NCI-H524 treated with DMSO at 0.1 percent for 48 hours (cell line): ENCODE measurements at places on chromosomes 7 and 10.

DNA sequence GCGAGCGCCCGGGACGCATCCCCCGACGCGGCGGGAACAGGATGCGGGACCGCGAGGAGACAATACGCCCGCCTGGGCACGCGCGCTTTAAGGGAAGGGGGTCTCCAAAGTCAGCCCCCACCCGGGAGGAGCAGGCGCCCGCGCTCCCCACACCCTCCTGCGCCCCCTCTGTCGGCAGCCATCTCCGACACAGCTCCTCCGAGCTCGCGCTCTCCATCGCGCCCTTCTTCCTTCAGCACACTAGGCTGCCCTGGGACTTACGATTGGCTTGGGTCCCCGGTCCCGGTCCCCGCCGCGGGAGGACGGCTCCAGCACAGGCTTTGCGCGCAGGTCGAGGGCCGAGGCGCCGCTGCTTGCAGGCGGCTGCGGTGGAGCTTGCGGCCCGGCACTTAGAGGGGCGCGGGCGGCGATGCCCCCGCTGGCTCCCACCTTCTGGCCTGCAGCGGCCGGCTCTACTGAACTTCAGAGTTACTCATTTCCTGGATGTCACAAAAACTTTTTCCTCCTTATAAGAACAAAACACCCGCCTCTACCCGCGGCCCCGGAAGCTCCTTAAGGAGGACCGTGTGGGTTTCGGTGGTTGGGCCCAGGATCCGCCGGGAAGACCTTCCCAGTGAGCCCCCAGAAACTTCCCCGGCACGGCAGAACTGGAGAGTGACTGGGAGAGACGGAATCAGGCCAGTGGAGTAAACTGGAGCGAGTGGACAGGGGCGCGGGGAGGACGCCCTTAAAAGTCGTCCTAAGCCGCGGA lies at the start of gene ITPRIP:
Gene ITPRIP, minus strand, starts transcription at position 481 of the 751 bp plus-strand sequence. CDS start 22,414 bp downstream, outside the sequence.
- no peak for DNase-seq

DNA sequence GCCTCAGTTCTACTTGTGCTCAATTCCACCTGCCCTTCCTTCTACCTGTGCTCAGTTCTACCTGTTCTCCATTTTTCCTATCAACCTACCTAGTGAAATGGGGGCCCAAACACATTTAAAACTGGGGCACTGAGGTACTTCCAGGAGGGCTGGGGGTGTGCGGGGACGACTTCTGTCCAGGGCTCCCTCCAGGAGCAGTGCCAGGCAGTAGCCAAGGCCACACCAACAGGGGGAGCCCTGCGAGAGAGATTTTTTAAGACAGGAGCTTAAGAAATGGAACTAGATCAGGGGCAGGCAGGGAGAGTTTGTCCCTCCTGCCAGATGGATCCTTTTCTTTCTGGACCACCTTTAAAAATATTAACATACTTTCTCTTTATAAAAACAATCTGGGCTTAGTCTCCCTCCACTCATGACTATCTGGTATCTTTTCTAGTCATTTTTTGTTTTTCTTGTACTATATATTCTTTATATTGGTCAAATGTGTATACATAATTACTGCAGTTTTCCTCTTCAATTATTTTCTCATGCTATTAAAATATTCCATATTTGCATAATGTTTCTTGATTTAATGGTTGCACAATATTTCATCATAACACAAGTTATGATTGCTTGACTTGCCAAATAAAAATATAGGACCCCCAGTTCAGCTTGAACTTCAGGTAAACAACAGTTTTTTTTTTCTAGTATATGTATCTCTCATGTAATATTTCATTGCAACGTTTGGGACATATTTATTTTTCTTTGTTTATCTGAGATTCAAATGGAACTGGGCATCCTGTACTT lies 47.3 kb upstream of the INSYN2A start:
- DNase-seq: no peak

DNA sequence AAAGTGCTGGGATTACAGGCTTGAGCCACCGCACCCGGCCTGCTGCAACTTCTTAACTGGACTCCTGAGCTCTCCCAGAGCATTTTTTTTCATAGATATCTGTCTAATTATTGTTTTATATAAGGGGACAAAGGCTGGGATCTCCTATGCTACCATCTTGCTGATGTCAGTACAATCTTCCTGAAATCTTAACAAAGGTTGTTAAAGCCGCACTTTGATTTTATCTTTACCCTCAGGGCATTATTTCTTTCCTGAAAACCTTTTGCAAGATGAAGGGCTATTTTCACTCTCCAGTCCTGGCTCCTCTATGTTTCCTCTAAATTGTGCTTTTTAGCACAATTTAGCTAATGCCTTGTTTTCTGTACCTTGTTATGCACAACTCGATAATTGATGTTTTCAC lies 102.9 kb downstream of the EPC1 start:
- DNase-seq: no peak

DNA sequence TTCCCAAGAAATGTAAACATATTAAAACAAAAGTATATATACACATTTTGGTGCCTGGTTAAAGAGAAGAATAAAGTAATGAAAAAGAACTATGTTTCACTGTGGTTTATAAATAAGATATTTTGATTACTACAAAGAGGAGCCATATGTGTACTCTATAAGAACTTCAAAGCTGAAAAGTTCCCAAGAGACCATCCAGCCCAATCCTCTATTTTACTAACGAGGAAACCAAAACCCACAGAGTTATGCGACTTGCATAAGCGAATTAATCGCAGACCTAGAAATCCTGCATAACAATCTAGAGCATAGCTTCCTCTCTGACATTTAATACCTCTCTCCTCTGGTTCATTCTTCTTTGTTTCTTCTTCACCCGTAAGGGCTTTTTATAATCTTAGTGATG lies 937.1 kb downstream of the CNTNAP2 start:
- no peak for DNase-seq

DNA sequence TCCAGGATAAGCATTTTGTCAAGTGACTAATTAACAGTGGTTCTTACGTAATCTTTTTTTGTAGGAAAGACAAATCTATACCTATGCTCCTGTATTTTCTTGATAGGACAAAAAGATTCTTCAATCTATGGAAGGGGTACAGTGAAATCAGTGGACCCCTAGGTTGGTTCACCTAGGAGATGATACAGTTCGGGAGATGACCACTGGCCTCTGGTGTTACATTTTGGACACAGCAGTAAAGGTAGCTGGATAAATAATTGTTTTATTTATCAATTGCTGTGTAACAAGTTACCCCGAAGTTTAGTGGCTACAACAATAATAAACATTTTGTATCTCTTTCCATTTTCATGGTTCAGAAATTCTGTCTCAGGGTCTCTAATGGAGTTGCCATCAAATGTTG lies 288.2 kb upstream of the MAGI2 start:
- no peak for DNase-seq

GRCh38 chr7:3928727-3929515 lies 627.9 kb downstream of the SDK1 start:
- DNase-seq: no peak

DNA sequence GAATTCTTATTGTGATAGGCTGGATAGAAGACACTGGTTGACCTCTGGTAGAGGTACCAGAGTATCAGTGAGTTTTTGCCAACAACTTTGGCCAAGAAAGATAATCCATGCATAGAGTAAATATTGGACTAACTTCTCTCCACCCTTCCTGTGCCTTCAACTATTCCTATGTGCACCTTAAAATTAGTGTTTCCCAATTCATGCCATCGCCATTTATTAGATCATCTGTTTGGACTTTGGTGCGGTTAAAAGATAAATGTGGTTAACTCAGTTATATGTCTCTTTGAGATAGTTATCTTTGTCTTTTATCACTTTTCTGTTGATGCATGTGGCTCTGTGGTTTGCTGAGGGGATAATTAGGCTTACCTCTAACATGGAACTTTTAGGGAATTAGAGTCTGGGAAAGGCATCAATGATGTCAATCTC lies 4.6 kb downstream of the PAPSS2 start:
- no peak for DNase-seq

DNA sequence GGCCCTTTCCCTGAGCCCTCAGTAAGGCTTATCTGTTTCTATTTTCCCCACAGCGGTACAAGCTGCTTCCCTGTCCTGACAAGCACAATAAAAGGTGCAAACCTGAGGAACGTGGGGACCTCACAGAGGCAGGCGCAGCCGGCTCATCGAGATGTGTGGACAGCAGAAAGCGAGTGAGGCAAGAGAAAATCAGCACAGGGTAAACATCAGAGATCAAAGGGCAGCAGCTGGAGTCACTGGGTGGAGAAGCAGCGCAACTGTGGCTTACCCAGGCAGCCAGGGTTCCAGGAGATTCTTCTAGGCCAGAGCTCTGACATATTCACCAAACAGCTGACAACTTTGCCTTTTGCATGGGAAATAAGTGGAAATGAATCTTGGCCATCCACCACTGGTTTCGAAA lies 212.6 kb downstream of the WDR11 start:
- no peak for DNase-seq

- no peak for DNase-seq
These were observed 45.0 kb upstream of the AGBL3 start for GRCh38 chr7:134941185-134941900.

GRCh38 chr7:3009086-3009485 lies 34.6 kb downstream of the CARD11 start:
- no peak for DNase-seq

DNA sequence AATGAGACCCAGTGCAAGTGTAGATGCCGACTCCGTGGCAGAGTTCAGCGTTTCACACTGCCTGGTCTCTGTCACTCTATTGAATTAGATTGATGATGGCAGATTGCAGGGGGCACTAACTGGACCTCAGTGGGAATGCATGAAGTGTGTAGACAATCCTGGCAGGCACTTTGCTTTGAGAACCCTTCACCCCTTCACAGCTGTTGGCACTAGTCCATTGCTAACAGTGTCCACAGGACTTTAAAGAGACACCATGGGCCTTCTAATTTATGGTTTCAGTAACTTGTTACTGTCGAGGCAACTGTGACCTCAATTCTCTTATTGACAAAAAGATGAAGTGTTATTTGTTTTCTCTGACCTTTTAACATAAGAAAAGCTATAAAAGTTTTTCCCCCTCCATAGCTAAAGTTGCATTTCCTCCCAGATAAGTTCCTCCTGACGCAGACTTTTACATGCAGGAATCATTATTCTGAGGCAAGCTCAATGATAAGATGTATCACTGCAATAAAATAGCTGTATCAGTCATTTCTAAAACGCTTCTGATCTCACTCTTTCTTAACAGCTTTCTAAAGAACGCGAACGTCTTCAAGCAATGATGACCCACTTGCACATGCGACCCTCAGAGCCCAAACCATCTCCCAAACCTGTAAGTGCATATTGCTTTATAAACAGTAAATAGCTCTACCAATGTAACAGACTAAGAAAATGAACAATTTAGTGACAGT lies 238.9 kb downstream of the FOXP2 start:
- no peak for DNase-seq

DNA sequence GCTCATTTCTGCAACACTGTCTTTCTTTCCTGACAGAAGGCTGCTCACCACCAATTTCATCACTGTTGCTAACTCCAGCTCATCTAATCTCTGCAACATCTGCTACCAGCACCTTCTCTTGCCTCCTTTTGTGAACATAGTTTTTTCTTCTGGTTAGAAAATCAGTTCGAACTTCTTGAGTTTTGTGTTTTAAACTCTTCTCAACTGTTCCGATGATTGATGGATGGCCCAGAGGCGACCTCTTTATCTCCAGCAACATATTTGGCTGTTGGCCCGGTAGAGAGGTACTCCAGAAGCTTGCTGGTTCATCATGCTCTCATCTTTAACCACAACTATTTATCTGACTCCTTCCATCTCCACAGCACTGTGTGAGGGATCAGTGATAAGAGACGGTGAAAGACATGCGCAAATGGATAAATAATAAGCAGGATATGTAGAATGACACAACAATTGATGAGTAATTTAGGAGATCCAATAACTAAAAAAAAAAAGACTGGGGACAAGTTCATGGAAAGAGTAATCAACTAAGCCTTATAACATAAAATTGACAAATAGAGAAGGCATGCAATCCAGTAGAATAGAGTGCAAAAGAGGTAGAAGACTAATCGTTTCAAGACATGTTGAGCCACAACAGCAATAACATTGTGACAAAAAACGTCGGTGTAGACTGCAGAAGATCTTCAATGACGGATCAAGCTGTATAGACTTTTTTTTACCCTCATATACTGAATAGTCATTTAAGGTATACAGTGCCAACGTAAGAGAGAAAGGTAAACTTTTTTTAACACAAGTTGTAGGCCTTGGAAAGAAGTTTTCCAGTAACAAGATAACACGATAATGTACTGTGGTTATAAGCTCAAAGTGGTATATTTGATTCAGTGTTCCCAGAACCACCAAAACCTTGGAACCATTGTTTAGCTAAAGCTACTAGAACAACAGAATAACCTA lies 152.2 kb downstream of the CRPPA start:
- no peak for DNase-seq

DNA sequence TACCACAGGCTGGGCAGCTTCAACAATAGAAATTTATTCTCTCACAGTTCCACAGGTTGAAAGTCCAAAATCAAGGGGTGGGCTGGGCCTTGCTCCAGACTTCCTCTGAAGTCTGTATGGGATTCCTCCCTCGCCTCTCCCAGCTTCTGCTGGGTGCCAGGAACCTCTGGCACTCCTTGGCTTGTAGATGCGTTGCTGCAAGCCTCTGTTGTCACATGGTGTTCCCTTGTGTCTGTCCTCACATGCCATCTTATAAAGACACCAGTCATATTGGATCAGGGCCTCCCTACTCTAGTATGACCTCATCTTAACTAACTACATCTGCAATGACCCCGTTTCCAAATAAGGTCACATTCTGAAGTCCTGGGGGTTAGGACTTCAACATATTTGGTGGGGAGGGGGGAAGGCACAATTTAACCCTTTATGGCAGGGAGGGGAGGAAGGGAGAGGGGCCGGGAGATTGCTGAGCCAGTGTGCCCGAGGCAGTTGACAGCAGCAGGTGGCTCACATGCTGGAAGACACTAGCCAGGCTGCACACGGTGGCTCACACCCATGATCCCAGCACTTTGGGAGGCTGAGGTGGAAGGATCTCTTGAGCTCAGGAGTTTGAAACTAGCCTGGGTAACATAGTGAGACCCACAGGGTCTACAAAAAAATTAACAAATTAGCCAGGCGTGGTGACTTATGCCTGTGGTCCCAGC lies 18.8 kb downstream of the ZNF282 start:
- DNase-seq: no peak

DNA sequence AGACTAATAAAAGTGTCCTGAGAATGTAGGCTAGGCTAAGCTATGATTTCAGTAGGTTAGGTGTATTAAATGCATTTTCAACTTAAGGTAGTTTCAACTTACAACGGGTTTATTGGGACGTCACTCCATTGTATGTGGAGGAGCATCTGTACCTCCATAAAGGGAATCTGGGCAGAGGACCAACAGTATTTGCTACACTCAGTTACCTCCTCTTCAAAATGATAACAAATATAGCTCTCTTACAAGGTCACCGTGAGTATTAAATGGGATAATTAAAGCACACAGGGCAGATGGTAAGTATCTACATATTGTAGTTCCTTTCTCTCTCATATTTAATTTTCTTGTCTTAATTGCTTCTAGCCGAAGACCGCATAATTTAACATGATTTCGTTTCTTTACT lies 59.0 kb upstream of the FGL2 start:
- DNase-seq: no peak

DNA sequence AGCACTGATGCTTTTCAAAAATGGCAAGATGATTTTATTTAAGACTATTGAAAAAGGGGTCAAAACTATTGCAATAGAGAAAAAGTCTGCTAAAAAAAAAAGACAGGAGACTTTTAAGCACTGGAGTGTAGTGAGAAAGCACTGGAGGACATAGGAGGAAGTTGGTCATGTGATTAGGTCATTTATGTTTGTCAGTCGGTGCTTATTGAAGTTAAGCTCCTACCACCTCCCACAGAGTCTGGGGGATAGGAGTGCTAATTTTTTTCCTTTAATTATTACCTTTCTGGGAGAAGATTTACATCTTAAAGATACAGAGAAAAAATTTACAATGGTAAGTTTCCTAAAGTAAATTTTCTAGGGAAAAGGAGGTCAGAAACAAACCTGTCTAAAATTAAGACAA lies 80.2 kb upstream of the TMEM229A start:
- DNase-seq: no peak

- no peak for DNase-seq
These were observed 7.5 kb downstream of the PDZD8 start for GRCh38 chr10:117367718-117368117.
